ENCODE measurements at places on chromosomes 7 and 10. TPM values are rescaled to one million over a fixed set of nuclear protein-coding genes. Genes with fewer than 3 reads are reported as not detected.

Gene ASZ1
- not detected for total RNA-seq

GRCh38 chr10:12781976-12782375 is 219.5 kb downstream of the CCDC3 start:
- no peak for DNase-seq

DNA sequence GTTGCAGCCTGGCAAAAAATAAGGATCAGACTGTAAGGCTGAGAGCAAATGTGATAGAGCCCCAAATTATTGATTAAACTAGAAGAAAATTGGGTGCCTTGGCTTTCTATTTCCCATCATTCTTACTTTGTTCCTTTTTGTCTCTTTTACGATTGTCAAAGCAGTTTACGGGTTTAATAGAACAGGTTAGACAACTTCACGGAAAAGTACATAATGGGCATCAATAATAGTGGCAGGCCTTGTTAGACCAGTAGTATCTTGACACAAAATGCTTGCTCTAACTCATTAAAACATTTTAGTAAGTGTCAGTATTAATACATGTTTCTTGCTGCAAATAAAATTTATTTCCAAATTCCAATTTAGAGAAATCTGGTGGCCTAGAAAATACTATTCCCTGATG is 14.5 kb upstream of the GGCT start:
- DNase-seq, result no peak

DNA sequence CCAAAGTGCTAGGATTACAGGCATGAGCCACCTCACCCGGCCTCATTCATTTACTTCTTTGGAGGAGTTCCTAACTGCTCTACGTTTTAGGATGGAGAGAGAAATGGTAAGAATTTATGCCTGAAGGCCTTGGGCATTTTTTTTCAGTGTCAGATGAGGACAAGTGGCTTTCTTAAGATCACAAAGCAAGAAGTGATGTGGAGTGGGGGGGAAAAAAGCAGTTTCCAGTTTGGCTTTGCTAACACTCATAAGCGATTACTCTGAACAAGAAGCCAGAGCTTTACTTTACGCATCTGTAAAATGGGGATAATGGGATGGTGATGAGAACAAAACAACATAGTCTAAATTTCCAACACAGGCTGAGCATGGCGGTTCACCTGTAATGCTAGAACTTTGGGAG is 2.6 kb upstream of the PPIA start:
- no peak for DNase-seq

Gene ZNF789
- 37.3 TPM for total RNA-seq

- no peak for DNase-seq
These were observed 26.2 kb downstream of the ECD start for GRCh38 chr10:73141603-73142002.

GRCh38 chr10:84415539-84416244 is 87.3 kb downstream of the CCSER2 start:
- DNase-seq, result no peak

Gene RP9
- total RNA-seq, result 23.0 TPM

GRCh38 chr7:111529507-111530355 is 32.6 kb downstream of the IMMP2L start:
- no peak for DNase-seq

Gene ZFAND2A
- 26.7 TPM for total RNA-seq

GRCh38 chr7:47228386-47229014 is 353.4 kb downstream of the TNS3 start:
- DNase-seq, result no peak

Gene ANKRD61
- total RNA-seq, result not detected

DNA sequence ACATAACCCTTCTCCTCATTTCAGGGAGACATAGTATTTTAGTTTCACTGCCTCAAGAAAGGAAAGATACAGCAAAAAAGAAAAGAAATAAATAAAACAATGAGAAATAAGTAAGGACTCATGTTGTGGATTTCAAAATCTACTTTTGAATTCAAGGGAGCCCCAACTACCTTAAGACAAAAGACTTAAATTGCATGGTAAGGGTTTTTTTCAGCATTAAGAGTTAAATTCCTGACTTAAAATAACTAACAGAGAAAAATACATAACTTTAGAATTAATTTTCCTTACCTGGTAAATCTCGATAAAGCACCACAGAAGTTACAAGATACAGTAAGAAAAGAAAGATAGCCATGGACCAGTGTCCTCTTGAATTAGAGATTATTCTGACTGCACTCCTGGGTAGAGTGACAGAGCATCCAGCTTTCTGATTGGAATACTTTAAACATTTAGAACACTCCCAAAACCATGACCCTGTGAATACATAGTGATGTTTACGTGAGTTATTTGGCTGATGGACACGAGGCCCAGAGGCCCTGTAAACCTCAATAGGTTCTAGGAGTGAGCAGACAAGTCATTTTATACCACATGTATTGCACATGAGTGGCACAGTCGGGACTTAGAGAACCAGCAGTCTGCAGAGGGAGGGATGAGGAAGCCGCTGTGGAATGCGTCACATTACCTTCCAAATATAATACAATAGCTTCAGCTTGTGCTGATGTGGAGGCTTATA is 292.5 kb upstream of the SEMA3C start:
- no peak for DNase-seq
